ENCODE measurements at places on chromosomes 3 and 15. TPM values are rescaled to one million over a fixed set of nuclear protein-coding genes. Genes with fewer than 3 reads are reported as not detected.

DNA sequence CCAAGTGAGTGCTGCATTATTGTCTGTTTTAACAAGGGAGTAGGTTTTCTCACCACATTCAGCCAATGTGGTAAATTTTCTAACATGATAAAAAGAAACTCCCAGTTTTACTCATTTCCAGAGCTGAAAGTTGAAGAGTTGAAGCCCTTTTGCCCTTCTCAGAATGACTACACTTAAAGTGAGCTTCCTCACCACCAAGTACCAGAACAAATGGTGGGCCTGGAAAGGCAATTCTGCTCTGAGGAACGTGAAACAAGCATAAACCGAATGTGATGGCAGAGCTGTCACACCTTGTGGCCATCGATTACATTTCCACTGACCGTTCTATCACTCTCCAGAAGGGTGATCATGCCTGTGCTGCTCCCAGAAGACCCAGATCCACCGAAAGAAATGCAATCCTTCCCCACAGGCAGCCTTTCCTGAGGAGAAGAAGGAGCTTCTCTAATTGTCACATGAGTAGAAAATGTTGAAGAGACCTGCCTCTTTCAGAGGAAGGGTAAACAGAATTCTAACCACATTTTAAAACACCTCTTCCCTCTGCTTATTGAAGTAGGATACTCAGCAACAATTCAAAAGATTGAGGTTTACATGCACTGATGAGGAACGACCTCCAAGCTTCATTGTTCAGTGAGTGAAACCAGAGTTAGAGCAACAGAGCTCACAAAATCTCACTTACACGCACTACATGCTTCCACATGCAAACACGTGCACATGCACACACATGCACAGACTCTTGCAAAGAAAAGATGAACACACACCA lies 21.4 kb upstream of the CCR9 start:
- DNase-seq: no peak

GRCh38 chr3:129917423-129918007 lies 24.0 kb upstream of the TMCC1 start:
- DNase-seq: no peak

- DNase-seq: no peak
Measured at GRCh38 chr3:183122257-183122932, 23.1 kb upstream of the MCCC1 start.

DNA sequence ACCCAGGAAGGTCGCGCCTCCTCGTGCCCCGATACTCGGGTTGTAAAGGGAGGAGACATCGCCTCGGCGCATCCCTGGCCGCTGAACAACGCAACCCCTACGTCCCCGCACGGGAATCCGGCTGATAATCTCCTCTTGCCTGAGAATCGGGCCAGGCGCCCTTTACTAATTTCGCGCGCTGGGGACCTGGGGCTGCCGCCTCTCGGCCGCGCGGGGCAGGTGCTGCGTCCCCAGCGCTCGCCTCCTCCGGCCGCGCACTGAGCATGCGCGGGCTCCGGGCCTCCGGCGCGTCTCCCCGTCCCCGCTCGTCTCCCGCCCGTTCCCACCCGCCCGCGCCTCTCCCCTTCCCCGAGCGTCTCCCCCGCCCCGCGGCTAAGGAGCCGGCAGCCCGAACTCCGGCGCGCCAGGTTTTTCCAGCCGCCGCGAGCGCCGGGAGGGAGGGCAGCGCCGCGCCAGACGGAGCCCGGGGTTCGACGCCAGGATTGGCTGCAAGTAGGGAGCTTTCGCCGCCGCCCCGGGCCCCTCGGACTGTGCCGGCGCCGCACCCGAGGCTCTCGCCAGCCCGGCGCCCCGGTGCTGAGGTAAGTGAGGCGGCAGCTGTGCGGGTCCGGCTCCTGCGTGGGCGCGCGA lies at the start of gene CNTN4:
Gene CNTN4, plus strand, starts transcription at position 469 of the 630 bp plus-strand sequence.
- DNase-seq: peak; percentile 2

GRCh38 chr3:137335478-137335877 lies 377.7 kb downstream of the IL20RB start:
- DNase-seq: no peak

DNA sequence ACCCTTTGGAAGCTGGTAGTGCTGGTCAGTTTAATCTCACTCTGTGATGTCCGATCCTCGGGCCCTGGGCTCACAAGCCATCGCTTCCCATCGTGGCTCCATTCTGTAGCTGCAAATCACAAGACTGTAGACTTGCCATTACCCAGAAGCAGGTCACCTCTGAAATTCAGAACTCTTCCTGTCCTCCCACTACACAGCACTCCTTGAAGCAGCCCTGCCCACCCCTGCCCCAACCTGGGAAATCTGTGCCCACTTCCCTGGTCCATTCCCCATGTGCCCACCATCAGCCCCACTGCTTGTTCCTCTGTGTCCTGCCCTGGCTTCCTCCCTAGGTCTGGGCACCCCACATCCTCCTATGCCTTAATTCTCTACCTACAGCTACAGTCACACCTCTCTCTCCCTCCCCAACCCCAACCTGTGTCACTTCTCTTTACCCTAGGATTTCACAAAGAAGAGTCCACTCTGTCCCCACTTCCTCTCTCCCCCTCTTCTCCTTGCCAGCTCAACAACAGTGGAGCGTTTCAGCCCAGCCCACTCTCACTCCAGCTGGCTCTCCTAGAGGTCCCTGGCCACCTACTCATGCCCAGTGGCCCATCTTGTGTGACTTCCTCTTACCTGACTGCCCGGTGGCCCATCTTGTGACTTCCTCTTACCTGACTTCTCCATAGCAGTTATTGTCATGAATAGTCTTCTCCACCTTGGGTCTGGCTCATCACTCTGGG lies 8.3 kb downstream of the ZNF710 start:
- DNase-seq: no peak

DNA sequence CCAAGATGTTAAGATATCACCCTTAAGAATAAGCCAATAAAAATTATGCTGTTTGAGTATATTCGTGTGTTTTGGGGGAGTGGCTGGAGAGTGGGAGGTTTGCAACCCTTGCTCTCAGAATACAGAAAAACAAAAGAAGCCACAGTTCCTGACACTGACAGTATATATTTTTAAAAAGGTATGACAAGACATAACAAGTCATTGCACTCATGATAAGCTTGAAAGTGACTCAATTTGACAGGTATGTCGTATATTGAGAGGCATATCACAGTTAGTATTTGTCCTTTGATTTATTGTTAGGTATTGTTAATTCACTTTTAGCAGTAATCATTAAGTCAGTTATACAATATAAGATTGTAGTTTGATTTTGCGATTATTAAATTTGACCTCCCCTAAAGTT lies 73.1 kb upstream of the TSC22D2 start:
- DNase-seq: peak; percentile 49

- peak; percentile 80 for DNase-seq
Measured at GRCh38 chr3:186609247-186609868, 3.5 kb upstream of the AHSG start.

GRCh38 chr15:52349052-52349700 lies 53.6 kb upstream of the MYO5C start:
- peak; percentile 33 for DNase-seq

DNA sequence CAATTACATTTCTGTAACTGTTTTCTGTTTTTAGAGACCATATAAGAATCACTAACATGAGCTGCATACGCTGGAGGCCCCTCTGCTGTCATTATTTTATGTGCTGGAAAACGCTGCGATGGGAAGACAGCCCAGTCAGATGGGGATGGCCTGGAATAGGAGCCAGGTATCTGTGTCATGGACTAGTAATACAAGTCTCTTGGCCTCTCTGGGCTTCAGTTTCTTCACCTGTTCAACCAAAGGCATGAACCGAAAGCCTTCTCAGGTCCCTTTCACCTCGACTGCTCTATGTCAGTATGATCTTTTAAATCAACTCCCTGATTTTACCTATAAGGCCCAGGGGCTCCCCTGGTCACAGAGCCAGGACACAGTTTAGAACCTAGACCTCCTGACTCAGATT lies 14.6 kb upstream of the RFTN1 start:
- no peak for DNase-seq

The CACNA2D2 gene
- not detected for polyA plus RNA-seq

The ENTPD3 gene
- polyA plus RNA-seq: 1.6 TPM

The LSAMP gene
- polyA plus RNA-seq: not detected
